Suppressor macrophage treated with lipopolysaccharide for 1 hour (primary cell): ENCODE measurements at places on chromosomes 7 and 10.

DNA sequence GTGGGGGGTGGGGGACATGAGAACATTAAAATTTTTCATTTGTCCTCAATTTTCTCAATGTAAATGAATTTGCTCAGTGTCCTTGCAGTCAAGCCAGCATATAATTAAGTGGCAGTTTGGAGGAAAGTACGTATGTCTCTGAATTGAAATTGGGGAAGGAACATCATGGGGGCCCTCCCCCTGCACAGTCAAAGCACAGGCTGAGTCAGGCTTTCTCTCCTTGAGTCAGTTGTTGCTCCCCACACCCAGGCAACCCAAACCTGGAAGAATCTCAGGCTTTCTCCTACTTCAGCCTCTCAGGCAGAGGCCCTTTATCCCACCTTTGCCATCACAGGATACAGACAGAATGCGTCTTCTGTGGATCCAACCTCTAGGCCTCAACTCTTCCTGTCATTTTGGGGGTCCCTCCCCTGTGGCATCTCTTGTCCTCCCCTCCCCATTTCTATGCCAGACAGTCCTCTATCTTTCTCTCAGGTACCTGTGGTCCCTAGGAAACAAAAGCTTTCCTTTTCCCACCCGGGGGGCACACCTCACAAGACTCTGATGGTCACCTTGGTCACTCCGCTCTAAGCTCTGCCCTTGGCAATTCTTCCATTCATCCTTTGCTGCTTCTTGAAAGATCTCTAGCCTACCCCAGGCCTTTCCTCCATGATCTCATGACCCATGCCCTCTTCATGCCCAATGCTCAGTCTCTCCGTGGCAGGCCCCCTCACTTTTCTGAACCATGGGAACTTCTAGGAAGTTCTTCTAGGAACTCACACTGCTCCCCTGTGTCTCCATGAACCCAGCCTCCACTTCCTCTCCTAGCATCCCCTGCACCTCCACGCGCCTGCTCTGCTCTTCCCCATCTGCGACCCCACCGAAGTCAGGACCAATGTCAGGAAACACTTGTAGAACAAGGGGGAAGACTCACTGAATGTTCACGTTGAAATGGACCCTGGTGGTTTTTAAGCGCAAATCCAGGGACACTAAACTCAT, 40.4 kb downstream of the CREB3L2 start:
- peak; percentile 88 for DNase-seq

GRCh38 chr10:58352956-58353610, 18.3 kb downstream of the UBE2D1 start:
- no peak for DNase-seq

DNA sequence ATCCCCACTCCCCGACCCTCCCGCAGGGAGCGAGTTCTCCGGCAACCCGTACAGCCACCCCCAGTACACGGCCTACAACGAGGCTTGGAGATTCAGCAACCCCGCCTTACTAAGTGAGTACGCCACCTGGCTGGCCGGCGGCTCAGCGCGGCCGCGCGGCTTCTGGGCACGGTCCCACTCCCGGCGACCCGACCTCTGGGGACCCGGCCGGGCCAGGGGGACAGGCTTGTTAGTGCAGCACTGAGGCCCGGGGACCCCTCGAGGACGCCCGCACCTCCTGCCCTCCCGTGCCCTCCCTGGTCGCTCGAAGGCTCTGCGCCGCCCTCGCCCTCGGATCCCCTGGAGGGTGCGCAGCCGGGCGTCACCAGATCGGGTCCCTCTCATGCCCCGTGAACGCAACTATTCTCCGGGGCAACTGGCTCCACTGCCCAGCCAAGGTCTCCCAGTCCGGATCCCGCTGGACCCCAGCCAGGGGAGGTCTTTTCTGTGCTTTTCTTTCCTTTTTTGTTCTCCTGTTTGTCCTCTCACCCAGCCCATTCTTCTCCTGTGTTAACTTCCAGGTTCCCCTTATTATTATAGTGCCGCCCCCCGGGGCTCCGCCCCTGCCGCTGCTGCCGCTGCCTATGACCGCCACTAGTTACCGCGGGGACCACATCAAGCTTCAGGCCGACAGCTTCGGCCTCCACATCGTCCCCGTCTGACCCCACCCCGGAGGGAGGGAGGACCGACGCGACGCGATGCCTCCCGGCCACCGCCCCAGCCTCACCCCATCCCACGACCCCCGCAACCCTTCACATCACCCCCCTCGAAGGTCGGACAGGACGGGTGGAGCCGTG, 81.8 kb downstream of the PAX2 start:
- DNase-seq = peak; percentile 28

DNA sequence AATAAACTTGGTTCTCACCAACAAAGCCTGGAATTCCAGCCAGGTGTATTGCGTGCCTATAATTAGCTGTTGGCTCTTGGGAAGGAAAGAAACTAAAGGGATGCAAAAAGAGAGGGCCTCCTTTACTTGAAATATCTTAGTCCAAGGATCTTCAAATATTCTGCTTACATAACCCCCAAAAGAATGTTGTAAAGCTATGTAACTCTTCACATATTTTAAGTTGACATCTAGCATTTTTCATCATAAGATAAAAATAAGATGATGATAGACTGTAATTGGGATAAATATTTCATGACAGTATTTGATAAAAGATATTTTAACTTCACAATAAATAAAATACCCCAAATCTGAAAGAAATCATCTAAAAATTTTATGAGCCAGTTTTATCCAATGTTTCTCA, 52.5 kb upstream of the SEPTIN7 start:
- no peak for DNase-seq

DNA sequence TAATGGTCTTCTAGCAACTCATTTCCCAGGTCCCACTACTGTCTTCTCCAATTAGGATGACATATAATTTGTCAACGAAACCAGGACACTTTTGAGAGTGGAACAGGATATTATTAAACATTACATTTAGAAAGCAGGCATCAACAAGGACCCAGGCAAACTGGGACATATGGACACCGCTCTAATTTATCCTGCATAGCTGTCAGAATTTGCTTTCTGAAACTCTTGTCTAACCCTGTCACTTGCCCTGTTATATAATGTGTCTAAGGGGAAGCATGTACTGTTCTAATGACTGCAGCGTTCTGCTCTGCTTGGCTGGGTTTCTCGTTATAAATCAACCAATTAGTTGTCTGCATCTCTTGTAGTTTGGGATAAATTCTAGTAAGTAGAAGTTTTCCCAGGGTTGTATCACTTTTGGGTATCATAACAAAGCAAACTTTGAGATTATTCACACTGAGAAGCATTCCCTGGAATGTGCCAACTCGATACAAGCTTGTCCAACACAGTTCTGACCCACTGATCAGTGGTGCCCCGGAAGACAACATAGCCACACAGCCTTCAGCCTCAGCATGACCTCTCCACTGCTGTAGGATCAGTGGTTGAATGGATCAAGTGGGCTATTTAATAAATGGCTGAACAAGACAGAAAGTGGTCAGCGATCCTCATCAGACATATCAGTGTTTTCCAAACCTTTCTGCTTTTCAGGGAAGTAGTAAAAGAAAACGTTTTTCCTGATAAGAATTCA, 228.1 kb downstream of the KIF20B start:
- no peak for DNase-seq

- no peak for DNase-seq
Observed at GRCh38 chr10:24568042-24568441, 155.6 kb downstream of the ARHGAP21 start.

- no peak for DNase-seq
Observed at GRCh38 chr7:150957133-150958020, 20.7 kb downstream of the KCNH2 start.

DNA sequence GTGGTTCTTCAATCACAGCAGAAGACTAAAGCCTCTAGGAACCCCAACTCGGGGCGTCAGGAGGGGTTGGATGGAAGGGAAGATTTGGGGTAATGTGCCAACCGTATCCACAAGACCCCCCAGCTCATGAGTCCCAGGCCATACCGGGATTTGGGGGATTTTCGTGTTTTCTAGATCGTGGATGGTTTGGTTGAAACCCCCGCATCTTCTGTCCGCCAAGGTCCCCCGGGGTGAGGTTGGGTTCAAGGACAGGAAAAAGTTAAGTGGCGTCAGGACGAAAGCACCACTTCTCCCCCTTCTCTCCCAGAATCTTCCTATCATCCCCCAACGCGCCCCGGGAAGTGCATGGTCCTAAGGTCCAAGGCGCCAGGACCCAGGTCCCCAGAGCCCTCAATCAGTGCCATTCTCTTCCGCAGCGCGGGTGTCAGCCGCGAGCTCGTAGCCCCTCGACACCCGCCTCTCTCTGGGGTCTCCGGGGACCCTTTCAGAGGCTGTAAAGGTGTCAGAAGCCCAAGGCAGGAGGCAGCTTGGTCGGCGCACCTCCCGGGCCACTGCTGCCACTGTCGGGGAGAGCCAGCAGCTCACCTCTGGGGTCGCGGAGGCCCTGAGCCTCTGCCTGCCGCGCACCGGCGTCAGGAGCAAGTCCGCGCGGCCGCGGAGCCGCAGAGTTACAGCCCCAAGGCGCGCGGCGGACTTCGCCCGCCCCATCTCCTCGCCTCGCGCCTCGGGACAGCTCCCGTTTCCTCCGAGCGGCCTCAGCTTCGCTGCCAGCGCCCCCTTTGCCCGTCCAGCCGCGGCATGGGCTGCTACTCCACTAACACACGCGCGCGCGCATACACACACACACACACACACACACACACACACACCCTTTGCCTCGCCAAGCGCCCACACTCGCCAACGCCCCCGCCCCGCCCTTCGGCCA, 1.5 kb downstream of the MKX start:
- peak; percentile 48 for DNase-seq
